Stimulated activated CD8-positive, alpha-beta memory T cell treated with anti-CD3 and anti-CD28 coated beads, Interleukin-4, amount 100 ng/mL, for 24 hours (primary cell): ENCODE measurements at places on chromosomes 4 and X.

- DNase-seq = no peak
These were observed 216.6 kb upstream of the INTU start for GRCh38 chr4:127416115-127416514.

GRCh38 chr4:168831585-168831918 is 178.5 kb downstream of the CBR4 start:
- no peak for DNase-seq

DNA sequence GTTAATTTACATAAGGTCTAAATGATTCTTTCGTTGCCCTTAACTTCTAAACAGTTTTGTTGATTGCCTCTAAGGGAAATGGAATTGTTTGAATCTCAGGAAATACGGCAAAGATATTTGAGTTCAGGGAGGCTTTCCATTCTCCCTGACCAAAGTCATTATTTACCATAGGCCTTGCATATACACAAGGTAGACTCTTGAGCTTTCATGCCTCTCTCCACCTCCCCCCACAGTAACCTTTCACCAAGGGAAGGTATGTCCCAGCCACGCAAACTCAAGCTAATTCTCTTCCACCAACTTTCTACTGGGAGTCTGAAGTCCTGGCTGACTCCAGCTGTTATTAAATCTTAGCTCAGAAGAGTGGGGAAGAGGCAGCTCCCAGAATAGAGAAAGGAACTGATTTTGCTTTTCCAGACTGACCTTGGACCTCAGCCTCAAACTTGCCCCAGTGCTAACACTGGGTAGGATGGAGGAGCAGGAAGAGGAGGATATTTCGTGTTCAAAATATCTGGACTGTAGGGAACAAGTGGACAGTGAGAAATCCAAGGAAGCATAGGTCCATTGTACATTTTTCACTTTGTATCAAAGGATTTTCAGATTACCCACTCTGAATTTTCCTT is 1.4 kb downstream of the IGSF1 start:
- no peak for DNase-seq

DNA sequence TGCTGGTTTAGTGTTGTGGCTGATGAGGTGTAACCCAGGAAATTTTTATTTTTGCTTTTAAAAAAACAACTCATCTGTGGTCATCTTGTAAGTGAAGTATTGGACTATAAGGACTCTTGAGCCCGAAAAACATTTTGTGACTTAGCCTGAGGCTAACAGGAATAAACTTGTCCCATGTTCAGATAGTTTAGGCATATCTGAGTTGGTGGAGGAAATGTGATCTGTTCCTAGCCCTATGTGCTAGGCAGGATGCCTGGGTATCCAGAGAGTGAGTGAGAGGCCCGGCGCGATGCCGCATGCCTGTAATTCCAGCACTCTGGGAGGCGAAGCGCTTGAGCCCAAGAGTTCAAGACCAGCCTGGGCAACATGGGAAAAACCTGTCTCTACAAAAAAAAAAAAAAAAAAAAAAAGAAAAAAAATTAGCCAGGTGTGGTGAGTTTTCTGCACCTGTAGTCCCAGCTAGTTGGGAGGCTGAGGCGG is 3.7 kb downstream of the SMS start:
- DNase-seq = no peak

GRCh38 chrX:54007682-54008081 is 36.6 kb downstream of the PHF8 start:
- DNase-seq = no peak

DNA sequence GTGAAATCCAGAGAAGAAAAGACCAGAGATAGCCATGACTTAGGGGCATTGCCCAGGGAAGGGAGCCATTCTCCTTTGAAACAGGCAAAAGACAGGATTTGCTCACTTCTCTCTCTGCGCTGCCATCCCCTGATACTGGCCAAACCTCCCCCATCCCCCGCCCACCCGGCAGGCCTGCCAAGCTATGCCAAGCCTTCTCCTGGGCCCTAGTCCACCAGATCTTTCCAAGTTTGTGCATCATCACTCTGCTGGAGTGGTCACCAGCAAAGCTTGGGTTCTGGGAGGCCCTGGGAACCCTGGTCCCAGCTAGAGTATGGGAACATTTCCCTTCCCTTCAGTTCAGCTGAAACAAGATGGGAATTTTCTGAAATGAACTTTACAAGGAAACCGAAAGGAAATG is 18.4 kb downstream of the EFNB1 start:
- no peak for DNase-seq

DNA sequence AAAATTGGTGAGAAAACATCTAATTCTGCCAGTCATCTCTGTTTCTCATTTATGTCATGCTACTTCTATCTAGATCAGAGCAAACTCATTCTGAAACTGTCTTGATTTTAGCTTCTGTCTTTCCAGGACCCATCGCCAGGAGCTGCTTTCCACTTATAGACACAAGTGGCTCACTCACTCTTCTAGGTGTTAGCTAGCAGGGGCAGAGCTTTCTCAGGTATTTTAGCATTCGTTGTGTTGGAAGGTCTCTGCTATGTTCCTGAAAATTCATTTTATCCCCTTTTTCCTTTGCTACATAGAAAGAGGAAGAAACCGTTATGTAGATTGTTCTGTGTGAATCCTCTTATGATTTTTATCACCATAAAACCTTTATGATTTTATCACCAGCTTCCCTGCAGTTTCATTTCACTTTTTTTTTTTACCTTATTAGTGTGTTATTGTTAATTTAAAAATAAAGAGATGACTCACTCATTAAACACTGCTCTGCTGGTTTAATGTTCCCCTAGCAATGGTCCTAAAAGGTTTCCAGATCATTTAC is 246.6 kb upstream of the AADAT start:
- no peak for DNase-seq

DNA sequence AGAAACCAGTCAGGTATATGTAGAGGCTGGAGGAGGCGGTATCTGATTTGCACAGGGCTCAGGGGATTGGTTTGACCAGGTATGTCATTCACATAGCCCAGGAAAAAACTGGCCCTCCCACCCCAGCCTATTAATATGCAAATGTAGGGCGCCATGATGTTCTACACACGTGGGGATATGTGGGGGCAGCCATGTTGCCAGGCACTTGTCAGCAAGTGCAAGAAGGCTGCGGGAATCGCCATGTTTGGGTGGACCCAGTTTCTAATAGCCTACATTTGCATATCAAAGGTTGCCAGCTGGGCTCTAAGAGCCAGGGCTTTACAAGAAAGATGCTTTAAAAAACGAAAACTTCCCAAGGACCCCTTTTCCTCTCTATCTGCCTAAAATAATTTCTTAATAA is 335.1 kb downstream of the SMARCA1 start:
- no peak for DNase-seq
